GM12878 (cell line): ENCODE measurements at places on chromosomes 11 and 22. TPM values are rescaled to one million over a fixed set of nuclear protein-coding genes. Genes with fewer than 3 reads are reported as not detected.

HEPN1 gene
- polyA plus RNA-seq, result not detected in 2 replicates

SCUBE1 gene
- polyA plus RNA-seq, result not detected in 2 replicates

DNA sequence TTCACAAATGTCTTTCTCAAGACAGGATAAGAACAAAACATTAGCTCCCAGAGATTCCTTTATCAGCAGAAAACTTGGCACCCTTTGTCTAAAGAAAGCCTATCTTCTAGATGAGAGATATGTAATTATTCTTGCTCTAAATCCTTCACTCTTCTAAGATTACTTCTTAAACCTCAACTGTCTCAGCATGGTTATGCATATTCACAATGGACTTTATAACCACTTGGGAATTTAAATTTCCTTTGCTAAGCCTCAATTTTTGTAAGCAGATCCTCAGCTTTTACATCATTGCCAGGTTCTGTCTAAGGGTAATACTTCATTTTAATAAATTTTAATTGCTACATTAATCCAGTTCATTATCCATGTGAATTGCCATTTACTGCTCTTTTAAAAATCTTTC lies 433.6 kb upstream of the DDI1 start:
- DNase-seq, result no peak

GRCh38 chr22:24845041-24845898 lies 39.3 kb downstream of the SGSM1 start:
- DNase-seq, result no peak

GRCh38 chr22:32338757-32339156 lies 18.9 kb upstream of the RFPL3 start:
- DNase-seq, result no peak

DNA sequence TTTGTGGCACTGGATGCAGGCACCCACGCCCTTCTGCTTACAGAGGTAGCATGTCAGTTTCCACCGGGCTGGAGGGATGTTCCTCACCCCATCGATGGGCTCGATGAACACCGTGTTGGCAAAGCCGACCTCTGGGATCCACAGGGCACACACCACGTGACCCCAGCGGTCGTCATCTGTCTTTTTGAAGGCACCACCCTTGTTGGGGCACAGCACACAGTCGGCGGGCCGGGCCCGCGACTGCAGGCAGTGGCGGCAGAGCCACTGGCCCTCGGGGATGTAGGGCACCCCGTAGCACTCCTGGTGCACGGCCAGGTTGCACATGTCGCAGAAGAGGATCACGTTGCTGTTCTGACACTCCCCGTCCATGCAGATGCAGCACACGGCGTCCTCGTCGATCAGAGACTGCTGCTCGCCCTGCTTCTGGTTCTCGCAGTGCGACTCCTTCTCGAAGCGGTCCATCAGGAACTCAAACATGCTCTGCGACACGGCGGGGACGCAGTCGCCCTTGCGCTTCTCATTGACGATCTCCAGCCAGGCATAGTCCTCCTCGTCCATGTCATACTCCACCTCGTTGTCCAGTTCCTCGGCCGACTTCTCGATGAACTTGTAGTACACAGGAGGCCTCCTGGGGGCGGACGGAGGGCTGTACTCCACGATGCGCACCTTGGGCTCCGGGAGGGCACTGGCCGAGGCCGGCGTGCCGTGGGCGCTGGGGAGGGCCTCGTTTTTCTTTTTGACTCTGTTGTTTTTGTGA lies 4.2 kb downstream of the BRD1 start:
- DNase-seq, result no peak
